ENCODE measurements at places on chromosomes 16 and 17.

DNA sequence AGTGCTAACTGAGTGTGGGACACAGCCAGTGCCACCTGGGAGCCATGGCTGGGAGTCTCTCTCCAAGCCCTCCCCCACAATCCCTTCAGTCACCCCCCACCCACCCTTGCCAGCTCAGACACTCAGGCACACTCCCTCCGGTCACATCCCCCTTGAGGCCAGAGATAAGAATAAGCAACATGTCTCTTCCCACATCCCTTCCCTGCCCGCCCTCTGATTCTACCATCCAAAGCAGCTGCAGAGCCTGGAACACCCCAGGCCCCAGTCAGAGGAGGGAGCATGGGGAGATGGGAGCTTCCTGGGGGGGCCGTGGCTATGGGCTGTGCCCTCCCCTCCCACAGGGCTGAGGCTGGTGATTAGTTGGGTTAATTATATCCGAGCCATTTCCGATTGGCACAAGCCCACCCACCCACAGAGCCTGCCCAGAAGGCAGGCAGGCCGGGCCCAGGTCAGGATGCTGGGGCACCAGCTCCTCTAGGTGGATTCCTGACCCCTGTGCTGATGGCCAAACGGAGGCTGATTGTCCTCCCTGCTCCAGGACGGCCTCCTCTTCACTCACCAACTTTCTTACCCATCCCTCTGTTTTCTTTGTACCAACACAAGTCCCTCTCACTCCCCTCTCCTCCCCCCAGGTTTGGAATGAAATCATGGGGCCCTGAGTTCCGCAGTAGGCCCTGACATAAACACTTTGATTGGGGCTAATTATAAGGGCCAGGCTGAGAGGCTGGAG, 28.6 kb upstream of the MEIOC start:
- no peak for DNase-seq

- no peak for DNase-seq
Observed at GRCh38 chr16:51244887-51245657, 94.0 kb upstream of the SALL1 start.

DNA sequence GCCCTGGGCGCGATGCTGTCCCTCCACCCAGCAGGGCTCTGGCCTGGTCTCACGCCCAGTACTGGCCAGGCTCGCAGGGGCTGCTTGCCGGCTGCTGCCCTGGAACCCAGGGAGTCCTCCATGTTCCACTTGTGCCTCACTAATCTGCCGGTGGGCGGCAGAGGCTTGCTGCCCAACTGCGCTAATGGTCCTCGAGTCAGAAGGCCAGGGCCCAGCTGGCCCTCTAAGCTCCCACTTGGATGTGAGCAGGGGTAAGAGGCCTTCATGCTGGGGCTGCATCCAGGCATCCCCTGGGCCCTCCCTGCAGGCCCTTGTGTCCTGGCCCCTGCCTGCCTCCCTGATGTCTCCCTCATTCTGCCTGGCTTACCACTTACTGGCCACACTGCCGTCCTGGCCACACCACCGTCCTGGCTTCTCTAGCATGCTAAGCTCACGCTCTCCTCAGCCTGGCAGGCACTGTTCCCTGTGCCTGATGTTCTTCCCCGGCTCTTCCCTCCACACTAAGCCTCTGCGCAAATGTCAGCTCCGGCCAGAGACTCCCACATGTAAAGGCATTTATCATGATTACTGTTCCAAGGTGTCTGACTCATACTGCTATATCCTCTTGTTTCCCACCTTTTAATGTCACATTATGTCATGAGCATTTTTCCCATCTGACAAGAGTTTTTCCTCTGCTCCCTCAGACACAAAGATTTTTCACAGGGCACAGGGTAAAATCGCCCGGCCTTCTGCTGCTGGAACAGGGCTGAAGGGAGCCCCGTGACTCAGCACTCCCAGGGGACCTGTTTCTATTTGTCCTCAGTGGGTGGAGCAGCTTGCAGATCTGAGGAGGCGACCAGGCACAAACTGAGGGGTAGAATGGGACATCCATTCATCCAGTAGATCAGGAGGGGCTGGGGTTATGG, 15.9 kb downstream of the B9D1 start:
- DNase-seq, result peak; percentile 49

DNA sequence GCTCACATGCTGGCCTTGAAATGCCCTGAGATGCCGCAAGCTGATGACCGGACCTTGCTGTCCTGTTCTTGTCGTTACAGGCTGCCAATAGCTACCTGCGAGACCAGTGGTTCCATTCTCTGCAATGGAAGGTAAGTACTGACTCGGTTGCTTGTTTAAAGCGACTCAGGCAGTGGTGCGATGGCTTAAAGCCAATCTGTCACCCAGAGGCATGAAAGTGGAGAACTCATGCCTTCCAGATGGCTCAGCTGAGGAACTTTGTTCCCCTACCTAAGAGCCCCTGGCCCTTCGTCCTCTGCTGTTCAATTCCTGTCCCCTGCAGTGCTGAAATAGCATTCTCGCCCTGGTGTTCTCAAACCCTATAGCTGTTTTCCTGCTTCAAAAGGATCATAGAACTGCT, 158.3 kb upstream of the PLCG2 start:
- no peak for DNase-seq

- no peak for DNase-seq
Observed at GRCh38 chr17:16507918-16508533, 16.0 kb upstream of the LRRC75A start.

GRCh38 chr16:55527885-55528284, 19.0 kb downstream of the LPCAT2 start:
- DNase-seq, result no peak

- no peak for DNase-seq
Observed at GRCh38 chr16:72860726-72861562, 187.0 kb downstream of the ZFHX3 start.

DNA sequence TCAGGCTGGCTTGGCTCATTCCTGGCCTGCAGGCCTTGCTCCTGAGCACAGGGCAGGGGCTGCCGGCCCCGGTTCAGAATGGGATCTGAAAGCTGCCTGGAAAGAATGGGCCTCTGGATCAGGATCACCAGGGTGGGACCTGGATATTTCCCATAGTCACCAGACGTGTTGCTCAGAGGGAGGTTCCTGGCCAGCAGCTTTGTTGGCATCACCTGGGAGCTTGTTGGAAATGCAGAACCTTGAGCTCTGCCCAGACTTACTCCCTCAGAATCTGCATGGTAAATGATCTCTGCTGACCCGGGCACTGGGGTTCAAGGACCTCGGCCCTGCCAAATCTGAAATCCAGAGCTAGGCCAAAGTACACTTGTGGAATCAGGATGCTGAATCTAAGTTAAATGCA, 29.5 kb upstream of the MED9 start:
- no peak for DNase-seq

GRCh38 chr17:10067446-10068143, 130.8 kb downstream of the GAS7 start:
- no peak for DNase-seq

GRCh38 chr16:19184823-19185509, 16.9 kb downstream of the SYT17 start:
- peak; percentile 41 for DNase-seq

DNA sequence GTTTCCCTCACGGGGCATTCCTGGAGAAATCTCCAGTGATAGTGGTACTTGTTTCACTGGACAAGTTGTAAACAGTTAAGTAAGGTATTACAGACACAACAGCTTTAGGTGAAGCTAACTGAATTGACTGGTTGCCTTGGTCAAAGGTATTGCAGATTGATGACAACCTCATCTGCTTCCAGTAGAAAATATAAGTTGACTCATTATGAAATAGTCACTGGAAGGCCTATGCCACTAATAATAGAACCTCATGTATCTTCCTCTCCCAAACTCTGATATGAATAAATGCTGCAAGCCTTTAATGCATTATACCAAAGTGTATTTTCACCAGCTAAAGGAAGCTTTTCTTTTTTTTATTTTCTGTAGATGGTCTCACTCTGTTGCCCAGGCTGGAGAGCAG, 44.8 kb downstream of the GLG1 start:
- no peak for DNase-seq

GRCh38 chr17:4742629-4743028, 2.9 kb upstream of the CXCL16 start:
- DNase-seq, result no peak

GRCh38 chr16:86761111-86762031, 183.0 kb downstream of the FOXL1 start:
- no peak for DNase-seq

GRCh38 chr16:27993587-27993986, 69.9 kb downstream of the GSG1L start:
- no peak for DNase-seq

GRCh38 chr16:14549789-14550153, 80.3 kb downstream of the PARN start:
- no peak for DNase-seq

Data from Ammon's horn (tissue), 1 donor.